Vagina (tissue), 2 donors: ENCODE measurements at places on chromosomes 4 and X.

GRCh38 chr4:25827897-25828296 lies 34.9 kb downstream of the SEL1L3 start:
- no peak for DNase-seq

GRCh38 chr4:25884031-25884782 lies 21.4 kb upstream of the SEL1L3 start:
- DNase-seq: no peak

DNA sequence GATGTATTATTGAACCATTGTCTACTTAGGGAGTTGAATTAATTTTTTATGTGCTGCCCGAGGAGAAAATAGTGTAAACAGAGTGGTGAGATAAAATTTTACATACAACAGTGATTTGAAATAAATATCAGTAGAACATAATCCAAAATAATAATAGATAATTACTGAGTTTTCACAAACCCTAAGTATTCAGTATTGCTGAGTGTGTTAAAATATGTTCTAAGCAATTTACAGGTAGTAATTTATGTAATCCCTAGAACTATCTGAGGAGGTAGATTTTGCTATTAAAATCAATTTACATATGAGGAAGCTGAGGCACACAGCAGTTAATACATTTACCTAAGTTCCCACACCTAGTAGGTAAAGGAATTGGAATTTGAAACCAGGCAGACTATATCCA lies 134.7 kb upstream of the FAT1 start:
- no peak for DNase-seq

DNA sequence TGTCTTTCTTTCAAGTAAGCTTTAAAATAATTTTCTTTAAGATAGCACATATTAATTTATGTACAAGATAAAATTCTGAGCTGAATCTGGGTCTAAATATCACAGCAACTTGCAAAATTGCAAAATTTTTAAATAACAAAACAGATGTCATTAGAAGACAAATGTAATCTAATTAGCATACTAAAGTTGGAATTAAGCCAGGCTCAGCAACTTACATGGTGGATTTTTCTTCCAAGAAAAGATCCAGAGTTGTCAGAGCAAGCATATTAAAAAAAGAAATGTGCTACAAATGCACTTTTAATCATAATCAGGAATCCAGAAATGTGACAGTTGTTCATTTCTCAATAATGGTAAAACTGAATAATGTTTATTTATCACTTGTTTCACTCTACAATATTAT lies 906.9 kb upstream of the INTU start:
- no peak for DNase-seq

GRCh38 chr4:84606645-84607044 lies 23.7 kb downstream of the CDS1 start:
- no peak for DNase-seq

DNA sequence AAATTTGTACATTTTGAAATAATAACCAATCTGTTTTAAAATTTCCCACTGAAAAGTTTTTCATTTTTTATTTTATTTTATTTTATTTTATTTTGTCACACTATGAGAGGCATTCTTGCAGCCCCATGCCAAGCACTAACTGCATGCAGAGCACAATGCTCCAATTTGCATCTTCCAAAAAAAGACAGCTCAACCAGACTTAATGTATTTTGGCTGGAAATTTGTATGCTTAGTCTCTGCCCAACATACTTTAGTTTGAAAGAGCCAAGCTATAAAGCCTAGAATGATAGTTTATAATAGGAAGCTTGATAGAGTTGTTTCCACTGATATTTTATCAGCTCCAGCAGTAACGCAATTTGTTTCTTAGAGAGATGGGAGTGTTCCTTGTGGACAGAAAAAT lies 235.5 kb downstream of the GALNTL6 start:
- DNase-seq: no peak
